ENCODE measurements at places on chromosomes 3 and 15.

- DNase-seq = no peak
These were observed 149.6 kb downstream of the RORA start for GRCh38 chr15:61079529-61079928.

DNA sequence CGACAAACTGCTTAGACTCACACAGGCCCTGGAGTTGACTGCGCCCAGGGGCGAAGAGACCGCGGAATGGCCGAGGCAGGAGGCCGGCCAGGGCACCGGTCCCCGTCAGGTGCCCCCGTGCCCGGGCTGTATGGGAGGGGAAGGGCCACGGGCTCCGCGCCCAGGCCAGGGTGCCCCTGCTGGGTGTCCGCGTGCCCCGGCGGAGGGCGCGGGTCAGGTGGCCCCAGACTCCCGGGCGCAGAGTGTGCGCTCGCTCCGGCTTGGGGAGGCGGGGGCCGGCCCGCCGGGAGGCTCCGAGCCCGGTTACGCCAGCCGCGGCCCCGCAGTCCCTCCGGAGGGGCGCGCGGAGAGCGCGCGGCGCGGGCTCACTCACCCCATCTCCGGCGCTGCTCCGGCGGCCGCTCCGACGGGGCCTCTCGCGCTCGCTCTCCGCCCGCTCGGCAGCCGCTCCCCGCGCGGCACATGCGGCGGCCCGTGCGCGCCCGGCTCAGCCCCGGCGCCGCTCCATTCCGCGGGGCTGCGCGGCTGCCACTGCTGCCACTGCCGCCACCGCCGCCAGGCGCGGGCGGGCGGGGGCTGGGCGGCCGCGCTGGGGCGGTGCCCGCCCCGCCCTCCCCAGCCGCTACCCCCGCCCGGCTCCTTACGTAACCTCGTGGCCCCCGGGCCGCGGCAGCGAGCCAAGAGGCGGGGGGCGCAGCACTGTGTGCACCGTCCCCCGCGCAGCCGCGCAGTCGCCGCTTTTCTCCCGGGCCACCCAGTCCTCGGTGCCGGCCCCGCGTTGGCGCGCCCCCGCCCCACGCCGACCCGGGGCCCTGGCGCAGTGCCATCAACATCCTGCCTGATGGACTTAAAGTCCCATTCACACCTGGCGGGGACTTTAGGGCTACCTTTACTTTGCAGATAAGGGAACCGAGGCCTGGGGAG is at the start of gene HOMER2:
HOMER2 (minus strand) TSS at position 563 of the 924 bp plus-strand sequence; CDS start at position 378, 185 bp downstream.
- DNase-seq = no peak

- no peak for DNase-seq
These were observed 13.7 kb downstream of the TM4SF18 start for GRCh38 chr3:149319750-149320149.

- no peak for DNase-seq
These were observed 66.2 kb downstream of the RASA2 start for GRCh38 chr3:141553055-141553454.

DNA sequence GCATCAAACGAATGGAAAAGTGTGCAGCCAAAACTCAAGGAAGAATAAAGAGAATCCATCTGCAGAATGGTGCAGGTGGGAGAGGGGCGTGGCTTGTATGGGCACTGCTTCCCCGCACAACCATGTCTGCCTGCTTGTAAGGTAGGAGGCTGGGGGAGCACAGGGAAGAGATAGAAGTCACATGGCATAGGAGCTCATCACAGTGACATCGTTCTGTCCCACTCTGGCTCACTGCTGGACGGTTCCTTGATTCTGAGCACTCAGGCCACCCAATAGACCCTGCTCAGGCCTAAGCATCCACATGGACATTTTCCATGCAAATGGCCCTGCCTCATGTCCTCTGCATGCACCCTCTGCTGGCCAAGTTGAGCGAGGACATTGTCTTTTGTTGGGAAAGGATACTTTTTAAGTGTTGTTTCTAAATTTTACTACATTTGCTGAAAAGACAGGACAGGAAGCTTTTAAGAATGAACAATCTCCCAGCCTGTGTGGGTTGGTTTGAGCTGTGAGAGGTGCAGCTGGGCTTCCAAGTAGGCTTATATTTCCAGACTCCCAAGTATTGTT is 3.1 kb downstream of the MYLK start:
- no peak for DNase-seq

DNA sequence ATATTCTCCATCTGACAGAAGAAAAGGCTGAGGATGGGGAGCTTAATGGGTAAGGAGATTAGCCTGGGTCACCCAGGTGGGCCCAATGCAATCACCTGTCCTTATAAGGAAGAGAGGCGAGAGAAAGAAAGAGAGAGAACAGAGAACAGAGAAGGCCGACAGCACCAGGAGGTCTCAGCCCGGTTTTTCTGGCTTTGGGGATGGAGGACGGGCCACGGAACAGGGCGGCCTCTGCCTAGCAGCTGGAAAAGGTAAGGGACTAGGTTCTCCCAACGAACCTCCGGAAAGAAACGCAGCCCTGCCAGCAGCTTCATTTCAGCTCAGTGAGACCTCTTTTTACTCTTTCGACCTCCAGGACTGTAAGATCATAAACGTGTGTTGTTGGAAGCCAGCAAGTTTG is 196.0 kb upstream of the LYSMD4 start:
- no peak for DNase-seq

DNA sequence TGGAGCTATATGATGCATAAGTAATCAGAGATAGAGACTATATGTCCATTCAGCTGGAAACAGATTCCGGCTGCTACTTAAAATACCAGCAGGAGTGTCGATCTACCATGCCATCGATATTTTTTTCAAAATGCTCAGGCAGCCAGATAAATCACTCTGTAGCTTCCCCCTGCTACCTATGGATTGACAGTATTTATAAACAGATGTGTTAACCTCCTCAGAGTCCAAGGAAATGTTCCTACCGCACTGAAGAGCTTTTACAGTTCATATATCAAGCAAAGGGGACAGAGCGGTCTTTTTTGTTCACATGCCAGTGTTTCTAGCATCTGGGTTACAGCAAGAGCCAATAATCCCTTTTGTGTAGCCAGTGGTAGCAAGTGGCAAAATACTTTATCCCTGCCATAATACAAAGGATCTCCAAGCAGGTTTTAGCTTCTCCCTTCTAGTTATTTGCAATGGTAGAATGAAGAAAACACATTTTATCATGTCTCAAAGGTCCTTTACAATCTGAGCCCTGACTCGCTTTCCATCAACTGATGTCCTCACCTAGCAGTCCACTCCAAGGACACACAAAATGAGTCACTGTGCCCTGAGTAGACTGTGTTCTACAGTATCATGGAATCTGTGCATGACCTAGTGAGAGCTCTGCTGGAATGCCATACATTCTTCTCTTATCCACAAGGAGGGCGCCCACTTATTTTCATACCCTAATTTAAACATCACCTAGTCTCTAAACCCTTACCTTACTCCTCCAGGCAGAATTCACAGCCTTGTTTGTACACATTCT is 507.0 kb downstream of the TBL1XR1 start:
- DNase-seq = no peak

DNA sequence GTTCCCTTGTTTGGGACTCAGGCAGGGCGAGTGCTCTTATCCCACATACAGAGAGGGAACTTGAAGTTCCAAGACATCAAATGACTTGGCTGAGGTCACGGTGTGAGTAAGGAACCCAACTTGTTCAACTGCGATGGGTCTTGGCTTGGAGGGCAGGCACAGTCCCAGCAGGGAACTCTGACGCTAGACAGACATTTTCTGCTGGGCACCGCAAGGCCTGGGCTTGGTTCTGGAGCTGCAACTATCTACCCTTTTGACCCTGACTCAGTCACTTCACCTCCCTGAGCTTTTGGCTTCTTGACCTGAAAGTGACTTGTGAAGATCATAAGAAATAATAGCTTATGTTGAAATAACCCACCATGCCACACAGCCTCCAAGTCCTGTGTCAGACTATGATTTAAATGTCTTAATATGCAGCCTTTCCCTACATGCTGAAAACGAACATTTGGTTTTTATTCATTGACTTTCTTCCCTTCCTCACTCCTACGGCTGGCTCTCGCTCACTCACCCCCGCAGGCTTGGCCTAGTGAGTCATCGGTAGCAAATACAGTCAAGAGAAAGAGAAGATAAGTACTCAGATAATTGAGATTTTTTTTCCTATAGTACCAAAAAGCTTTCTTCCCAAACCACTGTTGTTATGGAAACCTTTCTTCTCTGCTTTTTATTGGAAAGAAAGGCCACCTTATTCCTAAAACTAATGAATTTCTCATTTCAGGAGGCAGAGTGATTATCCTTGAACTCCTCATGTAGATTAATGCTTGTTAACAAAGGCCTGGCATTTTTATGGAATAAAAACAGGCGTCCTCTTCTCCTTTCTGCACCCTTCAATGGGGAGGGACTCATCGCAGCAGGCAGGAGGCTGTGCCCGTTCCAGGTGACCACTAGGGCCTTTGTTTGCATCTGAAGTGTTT is 178.4 kb downstream of the ATP10A start:
- no peak for DNase-seq

Data from NCI-H460 (cell line).